ENCODE measurements at places on chromosomes 7 and 10. TPM values are rescaled to one million over a fixed set of nuclear protein-coding genes. Genes with fewer than 3 reads are reported as not detected.

DNA sequence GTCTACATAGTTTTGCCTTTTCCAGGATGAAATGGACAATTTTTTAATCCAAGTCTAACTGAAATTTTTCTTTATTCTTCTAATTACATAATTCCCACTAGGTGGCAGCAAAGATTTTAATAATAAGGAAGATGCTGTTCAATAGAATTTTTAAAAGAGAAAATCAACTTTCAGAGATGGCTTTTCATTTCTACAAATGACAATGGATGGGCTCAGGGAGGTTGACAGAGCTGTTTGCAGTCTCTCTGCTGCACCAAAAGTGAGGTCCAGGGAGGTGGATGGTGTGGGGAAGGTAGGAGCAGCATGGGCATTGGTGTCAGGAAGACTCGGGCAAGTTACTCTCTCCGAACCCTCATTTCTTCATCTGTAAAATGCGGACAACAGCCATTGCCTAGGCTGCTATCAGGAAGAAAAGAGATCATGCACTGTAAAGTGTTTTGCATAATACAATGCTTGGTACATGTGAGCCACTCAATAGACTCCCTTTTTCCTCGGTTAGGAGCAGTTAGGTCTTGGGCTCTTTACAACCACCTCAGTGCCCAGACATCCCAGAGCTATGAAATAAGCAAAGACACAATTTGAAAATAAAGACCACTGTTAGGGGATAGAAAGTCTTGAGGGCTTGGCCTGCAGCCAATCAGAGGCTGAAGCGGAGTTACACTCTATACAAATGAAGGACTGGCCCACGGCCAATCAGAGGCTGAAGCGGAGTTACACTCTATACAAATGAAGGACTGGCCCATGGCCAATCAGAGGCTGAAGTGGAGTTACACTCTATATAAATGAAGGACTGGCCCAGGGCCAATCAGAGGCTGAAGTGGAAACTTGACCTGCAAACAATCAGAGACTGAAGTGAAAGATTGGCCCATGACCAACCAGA lies 107.1 kb downstream of the ABLIM1 start:
- peak; percentile 32 for DNase-seq

DNA sequence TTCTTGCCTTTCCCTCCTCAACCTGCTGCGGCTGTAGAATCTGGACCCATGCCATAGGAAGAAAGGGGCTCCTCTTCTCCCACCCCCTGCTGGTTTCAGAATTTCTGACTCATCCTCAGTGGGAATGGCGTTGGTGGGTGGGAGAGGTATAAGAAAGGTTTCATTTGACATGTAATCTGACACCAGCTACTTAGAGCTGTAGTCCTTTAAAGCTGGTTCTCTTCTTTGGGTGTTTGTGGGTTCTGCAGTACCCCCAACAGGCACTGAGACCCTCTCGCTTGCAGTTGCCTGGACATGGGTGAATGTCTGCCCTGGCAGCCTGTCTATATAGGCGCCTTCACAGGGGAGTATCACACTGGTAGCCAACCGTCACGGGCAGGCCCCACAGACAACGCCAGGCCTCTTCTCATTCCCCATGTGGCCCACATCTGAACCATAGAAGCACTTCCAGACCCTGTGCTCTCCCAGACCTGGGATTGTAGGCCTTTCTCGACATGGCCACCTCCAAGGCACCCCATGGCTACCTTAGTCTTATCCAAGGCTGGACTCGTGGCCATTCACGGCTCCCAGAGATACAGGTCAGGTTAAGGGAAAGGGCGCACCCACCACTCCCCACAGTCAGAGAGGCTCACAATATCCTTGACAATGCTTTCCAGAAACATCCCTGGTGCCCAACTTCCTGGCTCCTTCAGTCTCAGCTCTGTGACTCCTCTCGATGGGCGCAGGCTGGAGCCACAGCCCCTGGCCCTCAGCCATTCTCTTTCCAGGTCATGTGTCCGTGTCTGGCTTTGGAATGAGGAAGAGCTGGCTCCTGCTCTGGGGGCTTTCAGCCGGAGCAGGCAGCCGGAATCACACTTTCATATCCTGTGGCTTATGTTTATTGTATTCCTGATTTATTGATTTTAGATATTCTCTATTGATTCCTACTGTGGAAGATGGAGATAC lies 17.5 kb downstream of the ZNF862 start:
- peak; percentile 78 for DNase-seq

The NRP1 gene
- 3.8 TPM for total RNA-seq

DNA sequence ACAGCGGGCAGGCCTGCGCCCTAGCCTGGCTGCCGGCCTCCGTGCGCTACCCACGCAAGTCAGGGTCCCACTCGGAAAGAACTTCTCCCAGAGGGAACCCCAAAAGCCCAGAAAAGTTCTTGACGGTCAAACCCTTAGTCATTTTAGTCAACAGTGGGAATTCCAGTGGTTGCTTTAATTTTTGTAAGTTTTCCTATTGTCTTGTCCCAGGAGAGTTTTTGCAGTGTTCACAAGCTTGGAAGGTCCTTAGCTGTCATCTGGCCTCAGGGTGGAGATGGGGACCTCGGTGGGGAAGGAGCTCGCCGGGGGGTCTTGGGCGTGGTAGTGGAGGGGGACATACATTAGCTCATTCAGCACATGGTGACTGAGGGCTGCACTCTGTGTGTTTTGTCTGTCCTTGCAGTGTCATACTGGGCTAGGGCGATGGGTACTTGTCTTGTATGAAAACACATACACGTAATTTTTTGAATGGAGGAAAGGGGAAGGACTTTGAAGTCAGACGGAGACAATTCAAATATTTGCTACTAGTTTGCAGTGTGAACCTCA lies 736 bp downstream of the MINDY4 start:
- DNase-seq = no peak

The SKIDA1 gene
- 0.34 TPM for total RNA-seq

The C7orf57 gene
- 0.15 TPM for total RNA-seq

DNA sequence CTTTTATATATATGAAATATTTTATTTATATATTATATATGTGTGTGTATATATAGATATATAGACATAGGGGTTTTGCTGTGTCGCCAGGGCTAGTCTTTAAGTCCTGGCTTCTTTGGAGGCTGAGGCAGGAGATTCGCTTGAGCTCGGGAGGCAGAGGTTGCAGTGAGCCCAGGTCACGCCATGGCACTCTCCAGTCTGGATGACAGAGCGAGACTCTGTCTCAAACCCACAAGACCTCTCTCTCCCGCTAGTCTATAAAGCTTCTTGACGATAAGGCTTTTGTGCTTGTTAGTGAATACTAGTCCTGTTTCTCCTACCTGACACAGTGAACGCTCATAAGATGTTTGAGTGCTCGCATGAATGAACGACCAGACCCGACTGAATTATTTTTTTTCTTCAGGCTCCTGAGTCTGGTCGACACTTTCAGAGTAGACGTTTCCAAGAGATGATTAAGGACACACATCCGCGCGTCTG lies 577 bp upstream of the DDX21 start:
- no peak for DNase-seq

The HERC4 gene
- 36.5 TPM for total RNA-seq

Measured in HCT116 (cell line).